ENCODE measurements at places on chromosomes 7 and 10. TPM values are rescaled to one million over a fixed set of nuclear protein-coding genes. Genes with fewer than 3 reads are reported as not detected.

Gene WNT8B
- not detected for total RNA-seq

Gene FAM170B
- total RNA-seq = not detected

Gene GDF2
- not detected for total RNA-seq

Gene CREB3L2
- 23.7 TPM for total RNA-seq

Gene CCL26
- not detected for total RNA-seq
